ENCODE measurements at places on chromosomes 2 and 18.

DNA sequence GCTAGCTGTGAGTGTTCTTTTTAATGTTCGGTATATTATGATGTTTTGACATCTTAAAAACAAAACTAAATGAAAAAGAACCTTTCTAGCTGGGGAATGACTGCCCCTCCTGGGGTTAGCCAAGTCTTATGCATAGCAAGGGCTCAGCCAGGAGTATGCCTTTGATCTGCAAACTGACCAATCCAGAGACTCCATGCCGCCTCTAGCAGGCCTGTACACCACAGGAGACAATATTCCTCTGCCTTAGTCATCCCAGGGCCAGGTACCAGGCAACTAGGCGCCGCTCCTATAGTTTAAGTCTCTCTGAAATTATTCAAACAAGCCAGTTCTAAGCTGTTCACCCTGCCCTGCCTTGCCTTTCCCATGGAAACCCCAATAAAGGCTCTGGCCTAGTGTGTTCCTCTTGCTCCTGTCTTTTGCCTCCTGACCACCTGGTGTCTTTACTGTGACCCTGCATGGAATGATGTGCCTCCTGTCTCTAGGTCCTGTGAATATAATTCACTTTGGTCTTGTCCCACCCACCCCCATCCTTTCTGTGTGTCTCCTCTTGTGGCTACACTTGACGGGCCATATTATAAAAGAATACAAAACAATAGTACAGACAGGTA, 52.0 kb upstream of the CHN1 start:
- no peak for DNase-seq

GRCh38 chr18:40929399-40929798, 1025.6 kb upstream of the PIK3C3 start:
- no peak for DNase-seq

DNA sequence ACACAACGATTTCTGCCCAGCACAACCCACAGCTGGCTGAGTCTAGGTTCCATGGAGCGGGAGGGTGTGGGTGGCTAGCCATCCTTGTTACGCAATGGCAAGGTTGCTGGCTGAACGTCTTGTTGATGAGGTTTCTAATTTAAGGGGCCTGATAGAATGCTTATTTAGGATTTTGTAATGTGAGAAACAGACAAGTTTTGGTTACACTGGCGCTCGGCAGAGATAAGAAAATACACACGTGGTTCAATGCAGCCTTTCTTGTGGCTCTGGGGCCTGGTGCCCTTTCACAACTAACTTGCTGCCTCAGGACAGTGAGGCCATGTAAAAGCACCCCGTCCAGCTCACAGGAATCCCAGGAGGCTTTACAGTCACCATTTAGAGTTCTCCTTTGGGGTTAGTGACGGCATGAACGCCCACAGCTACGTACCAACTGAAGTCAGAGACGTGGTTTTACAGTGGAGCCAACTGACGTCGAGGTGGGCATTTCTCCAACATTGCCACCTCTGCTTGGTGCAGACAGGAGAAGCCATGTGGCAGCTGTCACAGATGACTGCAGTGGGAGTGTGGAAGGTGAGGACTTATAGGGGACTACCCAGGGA, 29.7 kb upstream of the PIEZO2 start:
- DNase-seq = no peak

DNA sequence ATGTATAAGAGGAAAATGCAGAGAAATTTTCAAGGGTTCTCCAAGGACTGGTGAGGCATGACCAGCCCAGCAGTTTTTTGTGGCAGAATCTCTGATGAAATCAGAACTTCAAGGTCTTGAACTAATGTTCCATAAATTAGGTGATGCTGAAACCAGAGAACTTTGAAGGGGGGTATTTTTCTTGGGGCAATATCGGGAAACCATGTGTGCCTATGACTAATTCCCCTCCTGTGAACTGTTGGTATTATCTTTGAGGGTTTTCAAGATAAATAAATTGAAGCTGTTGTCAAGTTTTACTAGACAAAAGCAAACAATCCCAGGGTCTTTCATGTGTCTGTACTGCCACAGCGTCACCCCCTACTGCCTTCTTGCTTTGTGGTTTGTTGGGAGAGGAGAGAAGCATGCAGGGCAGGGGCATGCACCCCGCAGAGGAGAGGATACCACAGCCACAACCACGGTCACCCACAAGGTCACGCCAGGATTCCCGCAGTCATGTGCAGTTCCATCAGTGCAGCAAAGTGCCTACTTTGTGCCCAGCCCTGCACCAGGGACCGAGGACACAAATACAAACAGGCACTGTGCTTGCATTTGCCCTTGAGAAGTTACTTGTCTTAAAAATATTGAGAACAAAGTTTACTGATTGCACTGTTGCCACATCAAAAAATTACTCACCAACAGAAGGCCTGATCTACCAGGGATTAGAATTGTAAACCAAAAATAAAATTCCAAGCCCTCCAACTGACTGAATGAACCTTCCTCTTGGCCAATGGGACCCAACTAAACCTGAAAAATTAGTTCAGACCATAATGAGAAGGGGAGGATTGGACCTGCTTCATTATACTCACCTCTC, 413.3 kb upstream of the TRIB2 start:
- DNase-seq = no peak

DNA sequence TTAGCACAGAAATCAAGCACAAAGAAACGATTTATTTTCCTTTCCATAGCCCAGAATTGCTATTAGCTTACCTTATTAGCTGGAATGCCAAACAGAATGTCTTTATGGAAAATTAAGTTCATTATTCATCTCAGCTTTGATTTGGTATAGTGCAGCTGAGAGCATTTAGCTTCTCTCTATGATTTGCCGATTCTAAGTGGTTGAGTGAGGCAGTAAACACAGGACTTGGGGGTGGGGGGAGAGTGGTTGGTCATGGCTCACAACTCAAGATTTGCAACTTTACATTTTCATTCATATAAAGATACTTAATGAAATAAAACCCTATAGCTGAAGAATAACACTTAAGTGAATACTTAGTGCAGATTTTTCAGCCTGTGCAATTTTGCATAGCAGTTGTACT, 395.2 kb downstream of the TGIF1 start:
- DNase-seq = no peak

DNA sequence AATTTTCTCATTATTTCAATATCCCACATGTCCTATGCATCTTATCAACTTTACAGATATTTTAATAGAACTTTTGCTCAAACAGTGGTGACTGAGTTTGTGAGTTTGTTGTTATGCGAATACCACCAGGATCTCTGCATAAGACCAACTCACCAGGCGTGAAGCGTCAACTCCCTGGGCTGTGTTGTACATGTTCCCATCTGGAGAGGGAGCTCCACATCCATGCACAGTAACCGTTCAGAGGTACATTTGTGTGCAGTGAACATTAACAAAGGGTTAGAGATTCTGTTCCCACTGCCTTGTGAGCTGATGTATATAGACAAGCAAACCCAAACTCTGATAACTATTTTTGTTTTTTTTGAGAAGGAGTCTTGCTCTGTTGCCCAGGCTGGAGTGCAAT, 188.7 kb downstream of the MYT1L start:
- no peak for DNase-seq

DNA sequence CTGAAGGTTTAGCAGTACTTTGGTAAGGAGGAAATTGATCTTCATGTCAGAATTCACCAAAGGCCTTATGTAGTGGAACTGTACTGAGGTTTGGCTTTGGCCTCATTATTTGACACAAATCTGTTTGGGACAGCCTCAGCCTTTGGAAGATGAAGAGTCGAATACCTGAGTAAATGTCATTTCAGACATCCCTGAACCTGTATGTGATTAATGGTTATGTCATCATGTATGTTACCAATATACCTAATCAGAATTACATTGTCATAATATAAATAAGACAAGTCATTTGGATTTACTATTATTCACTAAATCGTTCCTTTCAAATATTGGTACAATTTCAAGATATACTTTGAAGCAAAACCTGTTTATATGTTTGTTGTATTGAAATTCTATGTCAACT, 10.6 kb upstream of the ABCA12 start:
- no peak for DNase-seq

- no peak for DNase-seq
Measured at GRCh38 chr18:55876254-55876653, 288.3 kb upstream of the TCF4 start.

- no peak for DNase-seq
Measured at GRCh38 chr2:16015210-16015902, 75.0 kb downstream of the MYCN start.

DNA sequence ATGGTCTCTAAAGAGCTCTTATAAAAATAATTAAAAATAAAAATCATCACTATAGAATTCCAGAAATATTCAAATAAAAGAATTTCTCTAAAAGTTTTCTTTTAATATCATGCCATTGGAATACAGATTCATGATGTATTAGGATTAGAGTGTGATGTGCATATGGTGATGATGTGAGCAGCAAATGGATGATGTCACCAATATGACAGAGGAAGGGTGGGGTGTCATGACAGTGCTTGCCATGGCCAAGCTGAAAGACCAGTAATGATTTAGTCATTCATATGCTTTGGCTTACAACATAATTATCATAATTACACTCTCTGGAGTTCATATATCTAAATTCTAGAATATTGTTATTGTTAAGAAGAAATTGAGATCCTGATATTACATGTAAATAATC, 27.4 kb upstream of the TTC32 start:
- DNase-seq = no peak

- no peak for DNase-seq
Measured at GRCh38 chr2:120432976-120433815, 87.3 kb downstream of the INHBB start.

- no peak for DNase-seq
Measured at GRCh38 chr2:172095905-172096625, 6.6 kb downstream of the DLX2 start.

DNA sequence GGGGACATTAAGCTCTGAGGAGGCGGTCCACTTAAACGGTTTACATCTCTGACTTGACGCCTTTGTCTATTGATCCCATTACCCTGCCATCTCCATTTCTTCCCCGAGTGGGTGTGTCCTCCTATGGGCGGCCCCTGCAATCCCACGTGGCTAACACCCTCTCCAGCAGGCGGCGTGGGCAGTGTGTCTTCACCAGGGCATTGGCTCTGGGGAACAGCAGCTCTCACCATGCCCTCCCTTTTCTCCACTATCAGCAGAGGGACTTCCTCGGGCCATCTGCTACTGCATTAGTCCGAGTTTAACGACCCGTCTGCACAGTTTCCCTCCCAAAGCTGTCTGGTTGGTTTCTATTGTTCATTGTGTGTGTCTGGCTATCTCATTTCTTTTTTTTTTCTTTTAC, 511.9 kb upstream of the NRP2 start:
- no peak for DNase-seq

- no peak for DNase-seq
Measured at GRCh38 chr18:79442508-79443221, 46.9 kb downstream of the NFATC1 start.

- no peak for DNase-seq
Measured at GRCh38 chr18:69402533-69402989, 1.9 kb downstream of the DOK6 start.

DNA sequence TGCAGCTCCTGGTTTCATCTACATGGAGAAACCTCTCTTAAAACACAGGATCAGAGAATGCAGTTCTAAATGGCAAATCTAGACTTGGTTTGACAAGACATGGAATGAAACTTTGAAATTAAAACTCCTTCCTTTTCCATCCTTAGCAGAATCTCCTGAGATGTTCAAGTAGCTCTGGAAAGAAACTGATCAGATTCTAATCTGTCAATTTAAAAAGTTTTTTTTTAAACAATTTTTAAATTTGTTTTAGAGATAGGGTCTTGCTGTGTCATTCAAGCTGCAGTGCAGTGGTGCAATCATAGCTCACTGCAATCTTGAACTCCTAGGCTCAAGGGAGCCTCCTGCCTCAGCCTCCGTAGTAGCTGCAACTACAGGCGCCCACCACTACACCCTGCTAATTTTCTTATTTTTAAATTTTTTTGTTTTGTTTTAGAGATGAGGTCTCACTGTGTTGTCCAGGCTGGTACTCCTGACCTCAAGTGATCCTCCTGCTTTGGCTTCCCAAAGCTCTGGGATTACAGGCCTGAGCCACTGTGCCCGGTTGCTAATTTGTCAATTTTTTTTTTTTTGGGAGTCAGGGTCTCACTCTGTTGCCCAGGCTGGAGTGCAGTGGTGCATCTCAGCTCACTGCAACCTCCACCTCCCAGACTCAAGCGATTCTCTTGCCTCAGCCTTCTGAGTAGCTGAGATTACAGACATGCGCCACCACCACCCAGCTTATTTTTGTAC, 216.7 kb downstream of the TGIF1 start:
- no peak for DNase-seq

- DNase-seq = no peak
Measured at GRCh38 chr2:179692043-179692442, 169.4 kb downstream of the ZNF385B start.

DNA sequence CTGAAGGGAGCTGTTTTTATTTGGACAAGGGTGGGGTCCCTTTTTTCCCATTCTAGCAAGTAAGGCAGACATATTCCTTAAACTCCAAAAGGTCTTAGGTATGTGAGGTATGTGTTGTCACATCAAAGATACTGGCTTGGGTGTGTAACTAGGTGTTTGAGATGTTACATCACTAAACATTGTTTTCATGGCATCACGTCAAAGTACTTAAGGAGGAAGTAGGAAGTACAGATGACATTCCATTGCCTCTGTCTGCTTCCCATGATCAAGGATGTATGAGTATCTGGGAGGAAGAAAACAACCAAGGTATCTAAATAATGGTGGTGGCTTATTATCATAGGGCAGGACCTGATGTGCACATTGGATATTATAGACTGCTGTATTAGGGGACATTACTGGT, 39.3 kb downstream of the CD302 start:
- no peak for DNase-seq

DNA sequence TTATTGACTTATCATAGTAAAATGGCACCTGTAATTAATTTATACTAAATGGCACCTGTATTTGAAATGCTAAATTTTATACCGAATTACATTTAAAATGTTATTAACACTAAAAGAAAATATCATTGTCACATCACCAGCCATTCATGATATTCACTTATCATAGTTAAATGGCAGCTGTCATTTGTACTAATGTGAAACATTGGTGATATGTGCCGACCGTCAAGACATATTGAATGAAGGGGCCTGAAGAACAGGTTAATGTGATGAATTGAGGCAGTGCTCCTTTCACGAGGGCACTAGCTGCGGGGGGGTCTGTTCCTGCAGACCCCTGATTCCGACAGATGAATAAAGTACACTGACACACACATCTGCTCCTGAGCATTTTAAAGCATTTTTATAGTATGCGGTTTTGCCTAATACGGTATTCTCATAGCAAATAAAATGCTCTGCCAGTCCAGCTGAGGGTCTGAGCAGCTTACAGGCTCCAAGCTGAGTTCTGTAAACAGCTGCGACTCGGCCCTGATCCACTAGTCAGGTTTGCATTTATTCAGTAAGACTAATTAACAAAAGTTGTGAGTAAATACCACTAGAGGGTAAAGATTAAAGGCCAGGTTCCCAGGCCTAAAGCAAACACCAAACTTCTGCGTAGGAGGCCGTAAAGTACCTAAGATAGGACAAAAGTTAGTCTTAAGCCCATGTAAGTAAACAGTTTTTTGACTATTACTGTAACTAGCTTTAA, 593.4 kb upstream of the NETO1 start:
- DNase-seq = no peak
